Activated naive CD4-positive, alpha-beta T cell treated with anti-CD3 and anti-CD28 coated beads for 36 hours (primary cell): ENCODE measurements at places on chromosomes 12 and 14. TPM values are rescaled to one million over a fixed set of nuclear protein-coding genes. Genes with fewer than 3 reads are reported as not detected.

DNA sequence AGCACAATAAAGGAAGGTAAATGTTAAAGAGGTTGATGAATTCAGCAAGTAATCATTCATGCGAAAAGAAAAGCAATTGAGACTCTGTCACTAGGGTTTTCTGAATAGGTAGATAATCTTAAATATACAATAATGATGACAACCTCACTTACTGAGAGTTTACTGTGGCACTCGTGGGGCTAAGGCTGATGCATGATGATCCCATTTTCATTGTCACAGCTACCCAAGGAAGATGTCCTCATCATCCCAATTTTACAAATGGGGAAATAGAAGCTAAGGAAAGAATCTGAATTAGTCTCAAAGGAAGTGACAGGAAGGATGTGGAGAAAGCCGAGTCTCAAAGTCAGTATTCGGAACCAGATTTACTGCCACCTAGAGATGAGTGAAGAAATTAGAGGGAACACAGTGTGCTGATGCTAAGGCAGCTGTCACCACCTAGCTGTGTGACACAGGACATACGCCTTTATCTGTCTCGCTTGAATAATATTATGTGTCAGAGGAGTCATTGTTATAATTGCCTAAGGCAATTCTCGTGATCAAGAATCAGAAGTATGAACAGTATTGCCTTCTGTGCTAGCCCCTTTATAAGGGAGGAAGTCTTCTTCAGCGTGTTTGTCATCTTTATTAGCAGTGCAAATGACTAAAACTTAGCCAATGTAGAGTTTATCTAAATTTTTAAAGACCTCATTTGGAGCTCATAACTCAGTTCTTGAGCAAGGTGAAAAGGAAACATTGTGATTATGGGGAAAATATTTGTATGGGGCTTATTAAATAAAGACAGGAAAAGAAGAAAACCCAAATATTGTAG is 63.2 kb downstream of the ERGIC2 start:
- peaks cover 6% of the 10 kb centered on the region for H3K4me1 ChIP-seq
- no peak overlapping the region for H3K27ac ChIP-seq

GRCh38 chr14:85146779-85147178 is 383.2 kb upstream of the FLRT2 start:
- no peak overlapping the region for H3K4me3 ChIP-seq
- no peaks in the 10 kb centered on the region for H3K27me3 ChIP-seq
- H3K4me1 ChIP-seq: no peaks in the 10 kb centered on the region

- DNase-seq: no peak
- H3K36me3 ChIP-seq: no peaks in the 10 kb centered on the region
- H3K4me3 ChIP-seq: no peak overlapping the region
- no peaks in the 10 kb centered on the region for H3K27me3 ChIP-seq
These were observed 6.4 kb upstream of the MRPL42 start for GRCh38 chr12:93460902-93461301.

DNA sequence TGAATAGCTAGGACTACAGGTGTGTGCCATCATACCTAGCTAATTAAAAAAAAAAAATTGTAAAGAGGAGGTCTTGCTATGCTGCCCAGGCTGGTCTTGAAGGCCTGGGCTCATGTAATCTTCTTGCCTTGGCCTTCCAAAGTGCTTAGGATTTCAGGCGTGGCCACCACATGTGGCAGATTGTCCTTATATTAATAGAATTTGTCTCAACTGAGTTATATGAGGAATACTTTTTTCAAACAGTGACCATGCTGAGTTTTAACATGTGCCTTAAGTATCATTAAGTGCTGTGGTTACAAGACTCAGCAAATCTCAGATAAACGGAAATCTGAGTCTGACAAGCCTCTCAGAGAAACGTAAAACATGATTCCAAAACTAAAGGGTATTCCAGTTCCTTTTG is 83.2 kb upstream of the FERMT2 start:
- H3K27me3 ChIP-seq: no peaks in the 10 kb centered on the region
- H3K4me3 ChIP-seq: no peak overlapping the region
- no peak overlapping the region for H3K27ac ChIP-seq

Gene TSHR
- total RNA-seq: not detected

DNA sequence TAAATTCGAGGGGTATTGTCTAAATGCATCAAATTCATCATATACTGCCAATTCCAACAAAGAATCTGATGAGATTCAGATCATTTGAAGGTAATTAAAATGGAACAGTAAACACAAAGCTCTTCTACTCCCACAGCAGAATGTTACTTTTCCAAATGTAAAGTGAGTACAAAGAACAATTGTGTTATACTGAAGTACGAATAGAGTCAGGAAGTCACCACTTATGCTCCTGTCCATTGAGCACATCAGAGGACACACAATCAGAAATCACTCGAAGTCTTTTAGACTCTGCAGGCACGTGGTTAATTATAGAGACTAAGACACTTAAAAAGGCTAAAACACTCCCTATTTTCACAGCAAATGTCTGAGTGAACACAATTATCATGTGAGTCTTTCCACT is 388.5 kb upstream of the MIS18BP1 start:
- no peaks in the 10 kb centered on the region for H3K4me1 ChIP-seq
- no peak overlapping the region for H3K27ac ChIP-seq
- H3K36me3 ChIP-seq: no peaks in the 10 kb centered on the region
- no peak for DNase-seq
- no peak overlapping the region for H3K4me3 ChIP-seq

- no peak overlapping the region for H3K27ac ChIP-seq
- H3K4me3 ChIP-seq: no peak overlapping the region
- no peaks in the 10 kb centered on the region for H3K4me1 ChIP-seq
- H3K27me3 ChIP-seq: no peaks in the 10 kb centered on the region
- no peaks in the 10 kb centered on the region for H3K36me3 ChIP-seq
These were observed 6.9 kb upstream of the NTS start for GRCh38 chr12:85866986-85867776.

- no peak for DNase-seq
- H3K4me3 ChIP-seq: no peak overlapping the region
- H3K4me1 ChIP-seq: peaks cover 34% of the 10 kb centered on the region
These were observed 36.9 kb upstream of the AP4S1 start for GRCh38 chr14:30988509-30988908.

DNA sequence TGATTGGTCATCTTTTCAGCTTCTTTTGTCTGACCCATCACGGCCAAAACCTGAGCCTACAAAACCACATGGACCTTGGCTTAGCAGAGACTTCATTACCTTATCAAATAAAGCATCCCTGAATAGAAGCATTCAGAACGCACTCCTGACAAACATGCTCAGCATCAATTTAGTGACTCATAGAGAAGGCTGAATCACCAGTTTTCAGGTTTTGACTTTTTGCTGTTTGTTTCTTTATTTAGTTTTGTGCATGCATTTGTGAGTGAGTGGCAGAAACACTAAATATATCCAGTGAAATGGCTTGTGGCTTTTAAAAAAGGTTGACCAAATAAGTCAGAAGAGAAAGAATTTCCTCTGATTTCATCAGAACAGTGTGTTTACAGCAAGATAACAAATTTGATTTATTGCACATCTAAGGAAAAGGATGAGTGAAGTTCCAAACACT is 19.0 kb upstream of the OVCH1 start:
- H3K27me3 ChIP-seq: peaks cover 17% of the 10 kb centered on the region
- no peak overlapping the region for H3K27ac ChIP-seq
- H3K4me1 ChIP-seq: no peaks in the 10 kb centered on the region

Gene ACSM4
- total RNA-seq: not detected
